Activated naive CD8-positive, alpha-beta T cell treated with anti-CD3 and anti-CD28 coated beads, Interleukin-2, amount 10 ng/mL, durations not matched to agents 7 days and 5 days (primary cell): ENCODE measurements at places on chromosomes 4 and X. TPM values are rescaled to one million over a fixed set of nuclear protein-coding genes. Genes with fewer than 3 reads are reported as not detected.

DNA sequence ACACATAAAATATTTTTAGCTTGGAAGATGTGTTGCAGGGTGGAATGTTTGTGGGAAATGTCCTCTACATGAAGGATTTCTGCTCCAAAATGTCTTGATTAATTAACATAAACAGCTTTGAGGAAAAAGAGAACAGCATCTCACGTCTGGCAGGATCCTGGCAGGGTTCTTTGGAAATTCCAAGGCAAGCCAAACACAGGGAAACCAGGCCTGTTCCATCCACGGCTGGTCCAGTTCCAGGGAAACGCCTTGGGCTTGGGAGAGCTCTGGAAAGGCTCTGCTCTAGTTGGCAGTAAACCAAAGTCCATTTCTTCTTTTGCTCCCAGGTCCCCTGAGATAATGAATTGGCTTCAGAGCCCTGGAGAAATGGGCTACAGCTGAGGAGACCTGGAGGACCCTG, 42.4 kb upstream of the GAB1 start:
- DNase-seq = no peak

- no peak for DNase-seq
Observed at GRCh38 chr4:186051096-186051495, 17.9 kb upstream of the TLR3 start.

- no peak for DNase-seq
Observed at GRCh38 chrX:8914681-8915080, 113.5 kb upstream of the FAM9A start.

DNA sequence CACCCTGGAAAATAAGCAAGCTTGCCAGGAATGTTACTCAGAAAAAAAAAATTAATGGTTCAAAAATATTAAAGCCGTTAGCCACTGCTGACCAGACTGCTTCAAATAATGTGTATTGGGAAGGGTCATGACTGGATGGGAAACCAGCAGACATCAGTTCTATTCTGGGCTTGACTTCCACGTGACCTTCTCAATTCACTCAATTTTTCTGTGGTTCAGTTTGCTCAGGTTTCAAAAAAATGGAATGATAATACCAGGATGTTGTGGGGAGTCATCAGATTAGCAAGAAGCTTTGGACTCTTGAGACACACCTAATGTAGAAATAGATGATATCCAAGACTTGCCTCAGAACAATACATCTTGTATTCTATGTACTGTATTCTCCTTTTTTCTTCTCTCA, 541.9 kb upstream of the BOD1L1 start:
- no peak for DNase-seq

DNA sequence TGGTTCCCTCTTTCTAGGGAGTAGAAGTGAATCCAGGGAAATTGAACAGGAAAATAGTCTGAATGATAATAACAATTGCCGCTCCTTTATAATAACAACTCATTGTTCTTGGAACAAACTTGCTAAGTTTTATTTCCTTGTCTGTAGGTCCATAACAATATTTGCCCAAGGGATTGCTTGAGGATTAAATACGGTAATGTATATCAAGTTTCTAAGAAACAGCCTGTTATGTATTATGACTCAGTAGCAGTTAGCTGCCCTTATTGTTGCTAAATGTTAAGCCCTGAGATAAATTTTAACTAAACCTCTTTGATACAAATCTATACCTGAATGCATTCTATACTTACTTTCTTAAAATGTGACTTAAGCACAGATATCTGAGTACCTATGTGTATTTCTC, 215.9 kb upstream of the AADAT start:
- DNase-seq = no peak

GRCh38 chr4:94271248-94271647, 63.6 kb downstream of the SMARCAD1 start:
- no peak for DNase-seq

Gene CLDN2
- total RNA-seq = not detected

Gene RPA4
- 0.94 TPM for total RNA-seq

Gene INTU
- total RNA-seq = 0.17 TPM

Gene PPM1K
- total RNA-seq = 81.4 TPM

Gene AREG
- total RNA-seq = 0.40 TPM

Gene MND1
- 29.1 TPM for total RNA-seq

Gene CSAG1
- not detected for total RNA-seq
